ENCODE measurements at places on chromosomes 2 and 18.

DNA sequence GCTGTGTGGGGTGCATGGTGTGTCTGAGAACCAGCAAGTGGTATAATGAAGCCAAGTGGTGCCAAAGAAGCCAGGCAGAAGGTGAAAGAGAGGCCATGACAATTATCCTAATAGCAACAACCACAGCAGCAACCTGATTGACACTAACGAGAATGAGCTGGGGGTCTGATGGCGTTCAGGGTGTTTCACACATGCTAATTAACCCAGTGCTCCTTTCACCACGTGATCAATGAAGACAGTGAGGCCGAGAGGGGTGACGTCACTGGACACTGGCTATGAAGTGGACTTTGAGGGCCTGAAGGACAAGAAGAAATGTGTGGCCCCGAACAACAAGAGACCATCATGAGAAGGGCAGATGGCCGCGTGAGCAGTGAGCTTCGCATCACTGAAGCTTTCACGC is 364.4 kb upstream of the ID2 start:
- no peak for DNase-seq

DNA sequence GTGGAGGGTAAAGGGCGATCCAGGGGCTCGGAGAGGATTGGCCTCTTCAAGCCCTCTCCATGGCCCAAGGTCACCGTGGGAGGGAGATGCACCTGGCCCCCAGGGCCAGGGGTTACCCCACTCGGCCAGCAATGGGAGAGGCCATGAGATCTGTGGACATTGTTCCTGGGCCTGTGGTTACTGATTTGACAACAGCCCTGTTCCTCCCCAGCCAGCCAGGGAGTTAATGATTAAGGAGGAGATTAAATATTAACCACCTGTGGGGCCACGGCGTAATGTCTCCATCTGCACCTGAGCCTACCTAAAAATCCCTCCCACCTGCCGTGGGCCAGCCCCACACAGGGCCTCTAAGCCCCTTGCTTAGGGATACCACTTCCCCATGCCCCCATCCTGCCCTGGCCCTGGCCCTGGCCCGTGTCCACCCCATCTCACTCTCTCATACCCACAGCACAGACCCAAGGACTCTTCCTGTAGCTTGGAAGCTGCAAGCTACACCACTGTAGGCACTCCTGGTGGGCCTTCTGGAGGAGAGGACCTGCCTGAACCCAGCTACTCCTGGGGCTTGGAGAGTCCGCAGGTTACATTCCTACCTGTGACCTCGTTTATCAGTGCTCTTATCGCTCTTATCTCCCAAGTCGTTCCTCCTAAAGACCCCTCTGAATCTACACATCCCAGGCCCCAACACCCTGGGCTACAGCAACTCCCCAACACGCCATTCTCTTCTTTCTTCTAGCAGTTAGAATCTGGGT is 32.1 kb downstream of the ZFP36L2 start:
- no peak for DNase-seq

DNA sequence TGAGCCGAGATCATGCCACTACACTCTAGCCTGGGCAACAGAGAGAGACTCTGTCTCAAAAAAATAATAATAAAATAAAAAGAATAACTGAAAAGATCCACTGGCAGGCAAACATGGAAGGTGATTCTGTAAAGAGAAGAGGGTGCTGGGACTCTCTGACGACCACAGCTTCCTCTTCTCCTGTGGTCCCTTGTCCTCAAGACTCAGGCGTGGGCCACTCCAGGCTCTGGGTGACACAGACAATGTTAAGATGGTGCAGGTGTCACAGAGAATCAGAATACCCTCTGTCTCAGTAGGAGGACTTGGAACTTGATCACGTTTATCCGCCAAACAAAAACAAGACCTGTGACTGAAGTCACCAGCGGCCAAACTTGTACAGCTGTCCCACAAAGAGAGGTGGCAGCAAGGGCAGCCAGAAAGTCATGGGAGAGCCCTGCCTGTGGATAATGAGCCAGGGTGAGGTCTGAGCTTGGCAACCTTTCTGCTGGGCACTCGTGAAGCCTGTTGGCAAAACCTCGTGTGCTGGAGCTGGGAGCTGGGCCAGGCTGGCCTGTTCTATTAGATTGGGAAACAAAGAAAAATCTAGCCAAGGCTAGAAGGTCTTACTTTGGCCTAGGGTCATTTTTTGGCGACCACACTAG is 76.4 kb upstream of the ITGA6 start:
- DNase-seq = no peak

- DNase-seq = no peak
Observed at GRCh38 chr2:26582890-26583289, 58.3 kb downstream of the CIB4 start.

DNA sequence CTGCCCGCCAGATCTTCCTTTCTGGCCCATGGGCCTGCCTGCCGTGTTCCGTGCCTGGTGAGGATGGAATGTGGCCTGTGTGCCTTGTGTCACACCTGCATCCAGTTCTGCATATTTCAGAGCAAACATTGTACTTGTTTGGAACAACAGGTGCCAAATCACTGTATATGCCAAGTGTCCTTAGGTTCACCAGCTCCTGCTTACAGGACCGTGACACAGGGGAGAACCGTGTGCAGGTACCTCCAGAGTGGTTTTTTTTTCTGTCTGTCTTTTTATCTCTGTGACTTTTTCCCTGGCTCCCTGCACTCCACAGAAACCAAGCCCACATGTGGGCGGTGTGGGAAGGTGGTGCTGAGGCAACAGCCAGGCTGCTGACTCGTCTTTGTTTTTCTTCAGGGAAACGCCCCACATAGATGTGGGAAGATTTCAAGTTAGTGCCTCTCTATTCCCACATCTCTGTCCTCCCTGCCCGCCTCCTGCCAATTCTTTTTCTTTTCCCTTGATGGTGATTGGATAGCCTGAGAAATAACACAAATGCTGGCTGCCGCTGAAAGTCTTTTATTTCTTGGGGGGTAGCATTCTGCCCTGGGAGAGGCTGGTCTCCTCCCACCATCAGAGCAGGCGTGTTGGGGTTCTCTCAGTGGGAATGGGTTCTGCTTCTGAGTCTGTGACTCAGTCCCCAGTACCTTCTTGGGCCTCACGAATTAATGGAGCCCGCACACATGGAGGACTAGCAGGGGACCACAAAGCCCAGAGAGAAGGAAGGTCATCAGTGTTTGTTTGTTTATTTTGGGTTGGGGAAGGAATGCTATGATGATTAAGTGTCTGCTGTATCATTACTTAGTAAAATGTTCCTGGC is 21.4 kb downstream of the GRHL1 start:
- DNase-seq = peak; percentile 48

- DNase-seq = no peak
Observed at GRCh38 chr2:139175510-139175909, 395.3 kb upstream of the NXPH2 start.

DNA sequence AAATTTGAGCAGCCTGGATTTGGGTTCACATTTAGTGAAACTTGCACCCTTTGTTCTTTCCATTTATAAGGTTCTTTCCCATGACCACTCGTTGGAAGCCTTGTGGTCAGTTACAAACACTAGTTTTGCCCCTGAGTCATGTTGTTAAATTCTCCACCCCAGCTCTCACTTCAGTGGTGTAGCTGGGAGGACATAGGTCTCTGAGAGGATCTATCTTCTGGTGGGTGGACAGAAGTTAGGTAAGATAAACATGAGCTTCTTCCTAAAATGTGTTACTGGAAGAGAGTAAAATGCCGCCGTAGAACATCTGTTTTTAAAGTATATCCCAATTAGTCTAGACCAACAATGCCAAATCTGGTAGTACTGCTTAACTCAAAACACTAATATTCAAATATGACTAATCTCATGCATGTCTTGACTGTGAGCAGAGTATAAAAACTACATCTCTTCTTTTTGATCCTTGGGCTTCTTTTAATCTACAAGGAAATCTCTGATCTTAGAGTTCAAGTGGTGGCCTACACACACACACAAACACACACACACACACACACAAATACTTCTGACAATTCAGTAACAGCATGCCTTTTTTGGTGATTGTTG is 162.6 kb upstream of the FN1 start:
- DNase-seq = peak; percentile 79

- DNase-seq = no peak
Observed at GRCh38 chr18:7336623-7337022, 105.7 kb downstream of the LRRC30 start.

GRCh38 chr2:43222475-43223309 is 3.7 kb downstream of the ZFP36L2 start:
- peak; percentile 26 for DNase-seq
